Daoy (cell line): ENCODE measurements at places on chromosomes 2 and 18. TPM values are rescaled to one million over a fixed set of nuclear protein-coding genes. Genes with fewer than 3 reads are reported as not detected.

- DNase-seq, result no peak
These were observed 300.0 kb upstream of the CHAC2 start for GRCh38 chr2:53467467-53468180.

- no peak for DNase-seq
These were observed 31.1 kb downstream of the NCOA1 start for GRCh38 chr2:24521975-24522639.

- no peak for DNase-seq
These were observed 57.1 kb downstream of the PXDN start for GRCh38 chr2:1687254-1687653.

SP9 gene
- total RNA-seq, result 0.24 and 0.69 TPM in 2 replicates
